ENCODE measurements at places on chromosomes 5 and 9. TPM values are rescaled to one million over a fixed set of nuclear protein-coding genes. Genes with fewer than 3 reads are reported as not detected.
A peak's percentile ranks its signal among the peaks of the same experiment; 100 is the strongest.

ESM1 gene
- 2.3 TPM for polyA plus RNA-seq

GAPT gene
- polyA plus RNA-seq, result 0.59 TPM

- no peak for DNase-seq
Observed at GRCh38 chr5:10853154-10853553, 92.1 kb upstream of the DAP start.

DNA sequence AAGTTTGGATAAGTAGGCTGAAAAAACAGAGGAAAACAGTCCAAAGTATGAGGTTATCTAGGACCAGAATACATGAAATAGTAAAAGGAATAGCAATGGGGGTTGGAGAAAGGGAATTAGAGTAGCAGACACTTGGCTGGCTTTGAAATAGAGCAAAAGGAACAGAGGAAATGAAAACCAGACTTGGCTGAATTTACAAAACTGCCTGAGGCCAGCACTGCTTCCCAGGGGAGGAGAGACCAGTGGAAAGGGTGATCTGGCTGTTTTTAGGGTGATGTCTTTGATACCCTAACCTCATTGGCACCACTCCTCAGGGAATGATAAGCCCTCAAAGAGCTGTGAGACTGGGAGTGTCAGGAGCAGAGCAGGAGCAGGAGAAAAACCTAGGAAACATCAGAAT, 413.4 kb upstream of the SLC30A5 start:
- peak; percentile 18 for DNase-seq

CTNND2 gene
- polyA plus RNA-seq, result 0.66 TPM

DNA sequence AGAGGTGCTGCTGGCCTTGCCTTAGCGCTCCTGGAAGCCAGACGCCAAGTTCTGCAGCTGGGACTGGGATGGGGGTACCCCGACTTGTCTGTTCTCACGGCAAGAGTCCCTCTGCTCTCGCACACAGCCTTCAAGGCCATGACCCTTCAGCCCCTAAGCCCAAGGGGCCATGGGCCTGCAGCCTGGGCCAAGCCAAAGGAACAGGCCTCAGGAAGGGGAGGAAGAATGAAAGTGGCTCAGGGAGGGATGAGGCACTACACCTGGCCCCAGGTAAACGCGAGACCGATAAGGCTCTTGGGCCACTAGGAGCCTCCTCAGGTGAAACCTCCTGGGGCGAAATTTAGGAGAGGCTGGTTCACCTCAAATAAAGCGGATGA, 3.9 kb downstream of the EBF1 start:
- no peak for DNase-seq

- DNase-seq, result peak; percentile 81
Observed at GRCh38 chr9:109922617-109923470, 142.8 kb downstream of the PALM2AKAP2 start.

FOXD4 gene
- 2.7 TPM for polyA plus RNA-seq

DNA sequence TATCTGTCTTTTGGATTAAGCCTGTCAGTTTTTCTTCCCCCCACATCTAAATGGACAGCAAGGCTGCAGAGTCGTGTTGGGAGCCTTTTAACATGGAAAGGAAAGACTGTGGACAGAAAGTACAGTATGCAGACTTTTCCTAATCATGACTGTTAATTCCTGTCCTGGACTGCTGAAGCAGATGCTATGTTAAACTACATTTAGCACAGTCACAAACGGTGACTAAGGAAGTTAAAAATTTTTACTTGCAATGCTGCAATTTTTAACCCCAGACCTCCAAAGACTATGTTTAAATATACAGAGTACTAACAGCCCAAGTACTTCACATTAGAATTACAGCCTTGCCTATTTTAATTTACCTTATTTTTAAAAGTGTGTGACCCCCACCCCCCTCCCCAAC, 51.8 kb downstream of the ELAVL2 start:
- no peak for DNase-seq

DNA sequence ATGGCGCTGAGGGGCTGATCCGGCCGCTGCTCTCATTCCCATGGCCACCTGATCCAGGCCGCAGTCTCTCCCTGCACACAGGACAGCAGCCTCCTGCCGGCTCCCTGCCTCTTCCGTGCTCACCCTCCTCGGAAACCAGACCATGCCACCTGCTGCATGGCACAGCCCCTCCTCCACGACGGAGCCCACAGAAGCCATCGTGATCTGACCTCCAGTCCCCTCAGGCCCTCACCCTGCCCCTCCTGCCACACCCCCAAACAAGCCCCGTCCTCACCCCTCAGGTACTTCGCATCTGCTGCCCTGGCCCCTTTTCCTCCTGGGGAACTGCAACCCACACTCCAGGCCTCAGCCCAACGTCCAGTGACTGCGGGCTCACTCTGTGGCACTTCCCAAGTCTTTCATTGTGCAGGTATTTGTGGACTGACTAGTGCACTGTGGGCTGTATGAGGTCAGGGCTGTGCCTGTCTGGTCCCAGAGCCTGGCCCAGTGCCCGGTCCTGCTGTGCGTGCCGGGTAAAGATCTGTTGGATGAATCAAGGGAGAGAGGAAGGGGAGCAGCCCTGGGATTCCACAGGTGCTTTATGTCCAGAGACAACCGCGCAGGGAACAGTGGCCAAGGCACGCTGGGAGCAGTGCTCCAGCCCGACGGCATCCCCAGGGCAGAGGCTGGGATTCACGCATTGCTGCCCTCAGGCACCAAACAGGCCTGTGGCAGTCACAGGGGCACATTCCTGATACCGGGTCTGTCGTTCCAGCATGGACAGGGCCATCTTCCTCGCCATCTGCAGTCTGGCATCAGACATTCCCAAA, 86.1 kb downstream of the ADAMTS2 start:
- DNase-seq, result no peak

DNA sequence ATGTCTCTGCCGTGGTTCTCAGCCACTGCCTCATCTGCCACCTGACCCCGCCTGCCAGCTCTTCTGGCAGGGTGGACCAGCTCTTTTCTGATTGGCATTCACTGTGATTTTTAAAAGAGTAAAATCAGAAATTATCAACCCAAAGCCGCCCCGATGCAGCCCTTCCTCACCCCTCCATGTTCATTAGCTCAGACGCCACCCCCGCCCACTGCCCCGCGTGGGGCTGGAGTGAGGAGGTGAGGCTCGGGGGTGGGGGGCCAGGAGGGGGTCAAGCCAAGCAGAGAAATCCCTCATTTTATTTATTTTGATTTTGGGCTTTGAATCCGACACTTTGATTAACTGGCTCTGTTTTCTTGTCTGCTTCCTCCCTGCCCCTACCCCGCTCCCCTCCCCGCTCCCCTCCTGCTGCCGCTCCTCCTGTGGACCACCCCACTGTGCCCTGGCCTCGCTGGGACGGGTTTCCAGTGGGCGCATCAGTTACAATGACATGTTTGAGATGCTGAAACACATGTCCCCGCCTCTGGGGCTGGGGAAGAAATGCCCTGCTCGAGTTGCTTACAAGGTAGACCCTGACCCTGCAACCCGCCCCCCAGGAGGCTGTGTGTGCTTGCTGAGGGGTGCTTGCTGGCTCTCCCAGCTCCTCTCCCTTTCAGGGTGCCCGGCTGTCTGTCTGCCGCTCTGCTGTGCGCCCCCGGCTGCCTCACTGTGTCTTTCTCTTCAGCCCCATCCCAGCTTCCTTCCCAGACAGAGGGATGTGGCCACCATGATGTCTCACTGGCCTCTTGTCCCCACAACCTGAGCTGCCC, 224.9 kb downstream of the CACNA1B start:
- DNase-seq, result no peak

SDHA gene
- 100 TPM for polyA plus RNA-seq

DNA sequence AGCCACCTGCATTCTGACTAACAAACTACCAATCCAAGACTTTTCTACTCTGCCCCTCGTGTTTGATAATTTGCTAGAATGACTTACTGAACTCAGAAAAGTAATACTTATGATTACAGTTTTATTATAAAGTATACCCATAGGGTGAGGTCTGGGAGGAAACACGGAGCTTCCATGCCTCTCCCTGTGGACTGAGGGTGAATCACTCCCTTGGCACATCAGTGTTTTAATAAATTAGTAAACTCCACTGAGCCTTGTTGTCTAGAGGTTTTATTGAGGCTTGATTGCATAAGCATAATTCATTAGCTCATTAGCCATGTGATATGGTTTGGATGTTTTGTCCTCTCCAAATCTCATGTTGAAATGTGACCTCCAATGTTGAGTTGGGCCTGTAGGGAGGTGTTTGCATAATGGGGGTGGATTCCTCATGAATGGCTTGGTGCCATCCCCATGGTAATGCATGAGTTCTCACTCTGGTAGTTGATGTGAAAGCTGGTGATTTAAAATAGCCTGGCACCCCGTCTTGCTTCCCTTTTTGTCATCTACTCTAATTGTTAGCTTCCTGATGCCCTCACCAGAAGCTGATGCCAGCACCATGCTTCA, 233.6 kb upstream of the TRPC7 start:
- no peak for DNase-seq
